ENCODE measurements at places on chromosomes 2 and 18.
A peak's percentile ranks its signal among the peaks of the same experiment; 100 is the strongest.

GRCh38 chr2:111957872-111958354, 59.5 kb downstream of the MERTK start:
- DNase-seq: no peak

DNA sequence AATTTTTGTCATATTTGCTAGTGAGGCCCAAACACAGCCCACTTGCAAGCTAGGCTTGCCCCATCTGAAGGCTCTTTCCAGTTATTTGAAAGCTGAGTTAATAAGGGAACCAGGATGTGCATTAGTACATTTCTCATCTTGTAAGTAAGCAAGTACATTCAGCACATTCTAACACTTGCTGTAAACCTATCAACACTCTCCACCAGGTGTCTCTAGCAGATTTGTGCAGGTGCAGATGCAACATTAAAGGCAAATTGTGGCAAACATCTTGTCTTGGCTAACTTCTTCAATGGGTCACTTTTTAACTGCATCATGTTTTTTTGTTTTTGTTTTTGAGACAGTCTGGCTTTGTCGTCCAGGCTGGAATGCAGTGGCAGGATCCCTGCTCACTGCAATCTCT, 25.3 kb upstream of the MFSD6 start:
- DNase-seq: peak; percentile 31

DNA sequence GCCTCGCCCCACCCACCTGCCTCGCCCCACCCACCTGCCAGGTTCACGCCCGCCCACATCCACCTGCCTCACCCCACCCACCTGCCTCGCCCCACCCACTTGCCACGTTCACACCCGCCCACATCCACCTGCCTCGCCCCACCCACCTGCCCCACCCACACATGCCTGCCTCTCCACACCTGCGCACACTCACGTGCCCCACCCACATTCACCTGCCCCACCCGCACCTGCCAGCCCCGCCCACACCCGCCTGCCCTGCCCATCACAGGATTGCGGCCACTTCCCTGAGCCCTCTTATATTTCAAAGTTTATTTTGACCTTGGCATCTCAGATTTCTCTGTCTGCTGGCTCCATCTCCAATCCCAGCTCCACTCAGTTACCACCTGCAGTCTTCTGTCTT, 217.5 kb upstream of the SOX11 start:
- DNase-seq: no peak

- DNase-seq: no peak
Observed at GRCh38 chr2:46831869-46832265, 83.7 kb downstream of the MCFD2 start.

DNA sequence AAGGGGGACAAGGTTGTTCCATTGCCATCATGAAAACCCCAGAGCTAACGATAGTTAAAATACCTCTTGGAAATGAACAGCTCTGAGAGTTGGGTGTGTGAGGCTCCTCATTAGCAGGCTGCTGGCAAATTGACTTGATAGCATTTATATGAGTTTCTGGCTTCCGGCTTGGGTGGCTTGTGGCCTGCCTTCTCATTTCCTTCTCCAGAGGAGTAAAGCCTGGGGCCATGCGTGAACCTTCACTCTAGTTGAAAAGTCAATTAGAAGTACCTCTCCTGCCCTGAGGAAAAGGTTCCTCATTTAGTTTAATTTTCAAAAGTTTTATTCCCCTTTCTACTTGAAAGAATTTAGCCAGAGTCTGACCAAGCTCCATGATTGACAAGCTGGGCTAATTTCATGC, 67.1 kb downstream of the MGAT5 start:
- DNase-seq: peak; percentile 21

GRCh38 chr2:166539340-166540162, 45.5 kb upstream of the SCN7A start:
- DNase-seq: peak; percentile 11

- DNase-seq: no peak
Observed at GRCh38 chr18:63192126-63192884, 127.3 kb downstream of the BCL2 start.

Data from GDM1 (cell line).